ENCODE measurements at places on chromosomes 13 and 19.
A peak's percentile ranks its signal among the peaks of the same experiment; 100 is the strongest.

DNA sequence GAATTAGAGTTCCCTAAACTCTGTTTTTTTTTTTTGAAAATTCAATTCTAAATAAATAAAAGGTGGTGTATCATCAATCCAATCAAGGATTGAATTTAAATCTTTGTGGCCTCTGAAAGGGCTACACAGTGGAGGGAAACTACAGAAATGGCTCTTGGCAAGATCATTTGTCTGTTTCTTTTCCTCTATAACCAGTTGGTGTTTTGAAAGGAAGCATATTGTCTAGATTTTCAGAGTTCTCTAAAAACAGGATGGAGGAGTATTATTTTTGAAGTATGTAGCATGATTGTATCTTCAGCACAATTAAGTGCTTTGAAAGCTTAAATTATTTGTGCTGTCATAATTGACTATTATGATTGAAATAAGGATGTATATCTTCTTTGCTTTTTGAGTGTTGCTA is 29.8 kb downstream of the WASF3 start:
- no peak for DNase-seq

GRCh38 chr19:52722062-52723003 is 12.5 kb downstream of the ZNF611 start:
- DNase-seq: no peak

GRCh38 chr13:101017123-101017872 is 342.7 kb upstream of the TMTC4 start:
- no peak for DNase-seq

- DNase-seq: no peak
Observed at GRCh38 chr13:42814868-42815267, 33.5 kb downstream of the FAM216B start.

DNA sequence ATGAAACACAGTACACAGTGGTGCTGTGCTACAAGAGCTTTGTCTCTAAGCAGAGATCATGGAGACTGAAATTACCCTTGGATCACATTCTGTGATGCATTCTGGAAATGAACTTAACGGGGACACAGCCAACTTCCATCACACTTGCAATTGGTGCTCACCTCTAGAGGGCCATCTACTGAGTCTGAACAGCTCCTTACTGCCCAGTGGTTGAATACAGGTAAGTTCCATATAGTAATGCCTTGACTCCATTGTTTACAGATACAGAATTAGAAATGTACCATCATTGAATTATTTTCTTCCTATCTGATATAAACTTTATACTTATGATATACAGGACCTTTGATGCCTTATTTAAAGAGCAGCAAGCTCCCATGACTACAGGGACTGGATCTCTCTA is 686.4 kb downstream of the PCDH9 start:
- no peak for DNase-seq

DNA sequence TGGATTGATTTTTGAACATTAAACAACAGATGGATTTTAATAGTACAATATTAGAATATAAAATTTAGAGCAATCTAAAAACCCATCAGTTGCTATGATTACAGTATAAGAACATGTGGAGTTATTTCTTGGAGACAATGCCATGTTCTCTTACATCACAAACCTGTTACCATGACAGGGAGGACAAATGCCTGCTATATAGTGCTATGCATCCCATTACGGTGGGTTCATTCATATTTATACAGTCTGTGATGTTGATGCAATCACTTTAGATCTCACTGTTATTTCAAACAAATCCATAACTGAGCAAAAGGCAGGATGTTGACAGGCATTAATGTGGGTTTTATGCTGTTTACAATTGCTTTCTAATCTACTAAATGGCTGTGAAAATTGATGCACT is 467.5 kb downstream of the DIAPH3 start:
- DNase-seq: no peak

DNA sequence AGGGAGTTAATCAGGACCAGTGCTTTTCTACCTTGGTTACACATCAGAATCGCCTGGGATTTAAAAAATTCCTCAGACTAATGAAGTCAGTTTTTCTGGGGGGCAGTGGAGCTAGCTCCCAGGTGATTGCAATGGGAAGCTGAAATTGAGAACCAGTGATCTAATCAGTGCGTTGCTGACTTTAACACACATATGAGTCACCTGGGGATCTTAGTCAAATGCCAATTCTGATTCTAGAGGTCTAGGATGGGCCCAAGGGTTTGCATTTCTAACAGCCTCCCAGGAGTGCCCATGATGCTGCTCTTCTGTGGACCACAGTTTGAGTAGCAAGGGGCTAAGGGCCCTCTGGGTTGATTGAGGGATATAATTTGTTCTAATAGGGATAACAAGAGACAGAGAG is 54.5 kb downstream of the KL start:
- DNase-seq: no peak

DNA sequence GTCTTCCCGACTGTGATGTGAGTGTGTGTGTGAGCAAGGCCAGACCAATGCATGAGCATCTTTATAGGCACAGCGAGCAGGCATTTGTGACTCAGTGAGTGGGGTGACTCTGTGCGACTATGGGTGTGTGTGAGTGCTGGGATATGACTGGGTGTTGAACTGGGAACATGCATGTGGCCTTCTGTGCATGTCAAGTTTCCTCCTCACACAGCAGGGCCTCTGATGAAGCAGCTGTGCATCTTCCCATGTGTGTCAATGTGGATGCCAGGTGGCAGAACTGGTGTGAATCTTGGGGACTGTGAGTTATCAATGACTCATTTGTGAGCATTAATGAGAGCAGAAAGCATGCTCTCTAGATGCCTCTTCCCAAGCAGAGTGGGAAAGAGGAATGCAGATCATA is 12.1 kb upstream of the LGALS14 start:
- DNase-seq: no peak

GRCh38 chr19:39874404-39874803 is 28.2 kb upstream of the FBL start:
- DNase-seq: no peak

DNA sequence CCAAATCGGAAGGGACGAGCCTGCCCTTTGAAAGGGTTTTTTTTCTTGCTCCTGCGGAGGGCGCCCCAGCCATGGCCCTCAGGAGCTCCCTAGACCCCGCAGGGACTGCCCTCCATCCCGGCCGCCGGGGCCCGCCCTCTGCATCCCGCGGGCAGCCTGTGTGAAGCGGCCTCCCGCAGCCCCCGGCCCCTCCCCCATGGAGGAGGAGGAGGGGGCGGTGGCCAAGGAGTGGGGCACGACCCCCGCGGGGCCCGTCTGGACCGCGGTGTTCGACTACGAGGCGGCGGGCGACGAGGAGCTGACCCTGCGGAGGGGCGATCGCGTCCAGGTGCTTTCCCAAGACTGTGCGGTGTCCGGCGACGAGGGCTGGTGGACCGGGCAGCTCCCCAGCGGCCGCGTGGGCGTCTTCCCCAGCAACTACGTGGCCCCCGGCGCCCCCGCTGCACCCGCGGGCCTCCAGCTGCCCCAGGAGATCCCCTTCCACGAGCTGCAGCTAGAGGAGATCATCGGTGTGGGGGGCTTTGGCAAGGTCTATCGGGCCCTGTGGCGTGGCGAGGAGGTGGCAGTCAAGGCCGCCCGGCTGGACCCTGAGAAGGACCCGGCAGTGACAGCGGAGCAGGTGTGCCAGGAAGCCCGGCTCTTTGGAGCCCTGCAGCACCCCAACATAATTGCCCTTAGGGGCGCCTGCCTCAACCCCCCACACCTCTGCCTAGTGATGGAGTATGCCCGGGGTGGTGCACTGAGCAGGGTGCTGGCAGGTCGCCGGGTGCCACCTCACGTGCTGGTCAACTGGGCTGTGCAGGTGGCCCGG is 815 bp downstream of the MAP3K10 start:
- peak; percentile 49 for DNase-seq

GRCh38 chr19:6721138-6721474 is 656 bp upstream of the C3 start:
- no peak for DNase-seq

DNA sequence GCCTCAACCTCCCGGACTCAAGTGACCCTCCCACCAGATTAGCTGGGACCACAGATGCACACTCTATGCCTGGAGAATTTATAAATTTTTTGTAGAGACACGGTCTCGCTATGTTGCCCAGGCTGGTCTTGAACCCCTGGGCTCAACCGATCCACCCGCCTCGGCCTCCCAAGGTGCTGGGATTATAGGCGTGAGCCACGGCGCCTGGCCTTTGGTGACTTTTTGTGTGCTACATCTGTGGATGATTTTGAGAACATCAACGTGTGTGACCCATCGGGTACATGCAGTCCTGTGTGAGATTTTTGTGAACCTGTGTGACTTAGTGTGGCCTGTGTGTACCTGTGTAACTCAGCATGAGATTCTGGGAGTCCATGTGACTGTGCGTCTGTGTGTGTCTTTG is 8.5 kb upstream of the NFIX start:
- no peak for DNase-seq

DNA sequence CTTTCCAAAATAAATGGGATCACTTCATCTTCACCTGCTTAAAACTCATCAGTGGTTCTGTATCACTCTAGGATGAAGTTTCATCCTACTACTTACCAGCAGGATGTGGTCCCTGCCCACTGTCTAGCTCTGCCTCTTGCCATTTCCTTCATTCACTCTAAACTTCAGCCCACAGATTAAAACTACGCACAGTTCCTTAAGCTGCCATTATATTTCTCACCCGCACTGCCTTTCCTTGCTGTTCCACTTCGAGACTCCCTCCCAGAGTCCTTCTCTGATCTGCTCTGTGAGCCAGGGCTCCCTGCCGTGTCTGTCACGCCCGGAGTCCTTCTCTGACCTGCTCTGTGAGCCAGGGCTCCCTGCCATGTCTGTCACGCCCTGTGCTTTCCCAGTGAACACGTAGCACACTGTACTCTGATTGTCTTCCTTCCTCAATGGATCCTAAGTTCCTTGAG is 52.0 kb upstream of the NPAS1 start:
- DNase-seq: no peak

- no peak for DNase-seq
Observed at GRCh38 chr19:52566121-52566520, 4.0 kb upstream of the ZNF701 start.

- DNase-seq: peak; percentile 78
Observed at GRCh38 chr13:55038230-55038629, 2009.6 kb downstream of the OLFM4 start.

DNA sequence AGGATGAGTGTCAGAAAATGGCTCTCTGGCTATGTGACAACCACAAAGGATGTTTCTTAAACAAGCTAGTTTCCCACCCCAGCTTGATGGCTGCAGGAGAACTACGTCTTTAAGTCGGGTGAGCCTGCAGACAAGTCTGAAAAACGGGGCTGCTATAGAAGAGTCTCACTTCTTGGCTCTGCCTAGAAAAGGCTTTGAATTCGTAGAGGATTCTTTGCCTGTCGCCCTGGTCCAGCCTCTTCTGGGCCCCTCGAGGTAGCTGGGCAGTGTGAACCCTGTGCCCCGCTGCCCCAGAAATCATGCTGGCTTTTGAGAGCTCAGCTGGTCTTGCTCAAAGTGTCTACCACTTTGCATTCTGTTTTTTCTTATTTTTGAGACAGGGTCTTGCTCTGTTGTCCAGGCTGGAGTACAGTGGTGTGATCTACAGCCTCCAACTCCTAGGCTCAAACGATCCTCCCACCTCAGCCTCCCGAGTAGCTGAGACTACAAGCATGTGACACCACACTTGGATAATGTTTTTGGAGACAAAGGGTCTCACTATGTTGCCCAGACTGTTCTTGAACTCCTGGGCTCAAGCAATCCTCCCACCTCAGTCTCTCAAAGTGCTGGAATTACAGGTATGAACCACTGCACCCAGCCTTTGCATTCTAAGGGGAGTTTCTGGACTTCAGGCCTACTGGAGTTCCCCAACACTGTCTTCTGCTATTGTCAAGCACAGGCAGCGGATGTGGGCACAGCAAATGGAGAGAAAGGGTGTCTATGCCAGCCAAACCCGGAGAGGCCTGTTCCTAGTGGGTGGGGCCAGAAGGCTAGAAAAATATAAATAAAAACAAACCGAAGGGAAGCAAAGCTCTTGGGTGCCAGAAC is 6.5 kb downstream of the CEBPA start:
- no peak for DNase-seq

DNA sequence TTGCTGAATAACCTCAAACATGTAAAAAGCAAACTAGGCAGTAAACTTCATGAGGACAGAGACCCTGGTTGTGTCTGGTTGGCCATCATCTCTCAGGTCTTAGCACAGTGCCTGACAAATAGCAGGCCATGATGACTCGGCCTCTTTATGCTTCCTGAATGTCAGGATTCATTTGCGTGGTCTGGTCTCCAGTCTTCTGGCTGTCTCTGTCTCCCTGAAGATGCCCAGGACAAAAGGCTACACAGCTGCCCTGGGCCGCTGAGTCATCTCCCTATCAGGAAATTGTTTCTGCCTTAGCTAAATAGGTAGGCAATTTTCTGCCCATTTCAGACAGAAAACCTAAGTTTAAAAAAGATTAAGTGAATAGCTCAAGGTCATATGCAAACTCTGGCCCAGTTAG is 84.1 kb upstream of the FNDC3A start:
- no peak for DNase-seq

- no peak for DNase-seq
Observed at GRCh38 chr19:33677745-33678426, 56.1 kb downstream of the CHST8 start.

DNA sequence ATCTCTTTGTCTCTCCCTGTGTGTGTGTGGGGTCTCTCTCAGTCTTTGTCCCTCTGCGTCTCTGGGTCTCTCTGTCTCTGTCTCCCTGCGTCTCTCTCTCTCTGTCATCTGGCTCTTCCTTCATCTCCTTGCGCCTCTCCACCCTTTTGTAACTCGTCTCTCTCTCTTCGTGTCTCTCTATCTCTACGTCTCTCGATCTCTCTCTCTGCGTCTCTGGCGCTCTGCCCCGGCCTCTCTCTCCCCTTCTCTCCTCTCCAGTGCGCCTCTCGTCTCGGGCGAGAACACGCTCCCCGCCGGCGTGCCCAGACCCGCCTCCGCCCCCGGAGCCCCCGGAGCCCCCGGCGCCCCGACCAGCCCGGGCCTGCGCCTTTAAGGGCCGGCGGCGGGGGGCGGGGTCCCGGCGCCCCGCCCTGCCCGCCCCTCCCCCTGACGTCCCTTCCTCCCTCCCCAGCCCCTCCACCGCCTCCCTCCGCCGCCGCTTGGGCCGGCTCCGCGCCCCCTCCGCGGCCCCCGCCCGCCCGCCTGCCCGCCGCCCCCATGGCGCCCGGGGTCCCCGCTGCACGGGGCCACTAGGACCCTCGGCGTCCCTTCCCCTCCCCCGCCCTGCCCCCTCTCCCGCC is at the start of gene MARK4:
MARK4 (plus strand) TSS at position 440 of the 620 bp plus-strand sequence. CDS start 318 bp downstream, outside the sequence.
- no peak for DNase-seq

- DNase-seq: no peak
Observed at GRCh38 chr13:94280349-94280748, 199.1 kb downstream of the DCT start.

- no peak for DNase-seq
Observed at GRCh38 chr19:1452802-1453524, 3.0 kb downstream of the APC2 start.

- DNase-seq: peak; percentile 46
Observed at GRCh38 chr19:10290357-10290875, 664 bp downstream of the ICAM5 start.

DNA sequence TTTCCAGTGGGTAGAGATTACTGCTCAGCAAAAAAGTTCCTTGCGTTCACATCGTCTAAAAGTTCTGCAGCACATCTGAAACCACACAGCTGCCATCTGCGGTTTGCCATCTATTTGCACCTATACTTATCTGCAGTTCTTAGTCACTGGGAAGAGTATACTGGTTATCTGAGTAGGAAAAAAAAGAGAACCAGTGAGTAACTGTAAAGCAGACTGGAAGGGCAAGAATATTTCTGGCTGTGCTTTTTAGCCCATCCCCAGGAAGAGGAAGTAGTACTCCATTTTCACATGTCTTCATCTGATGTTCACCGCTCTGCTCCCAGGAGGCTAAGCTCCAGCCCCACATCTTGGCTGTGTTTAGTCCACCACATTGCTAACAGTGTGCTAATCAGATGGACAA is 35.6 kb downstream of the EFNB2 start:
- DNase-seq: no peak

All from NCI-H524 (cell line).